ENCODE measurements at places on chromosomes 7 and 10.

- DNase-seq = no peak
Measured at GRCh38 chr7:98252425-98253054, 508 bp upstream of the TECPR1 start.

- DNase-seq = no peak
Measured at GRCh38 chr10:128018691-128019090, 107.5 kb downstream of the MKI67 start.

DNA sequence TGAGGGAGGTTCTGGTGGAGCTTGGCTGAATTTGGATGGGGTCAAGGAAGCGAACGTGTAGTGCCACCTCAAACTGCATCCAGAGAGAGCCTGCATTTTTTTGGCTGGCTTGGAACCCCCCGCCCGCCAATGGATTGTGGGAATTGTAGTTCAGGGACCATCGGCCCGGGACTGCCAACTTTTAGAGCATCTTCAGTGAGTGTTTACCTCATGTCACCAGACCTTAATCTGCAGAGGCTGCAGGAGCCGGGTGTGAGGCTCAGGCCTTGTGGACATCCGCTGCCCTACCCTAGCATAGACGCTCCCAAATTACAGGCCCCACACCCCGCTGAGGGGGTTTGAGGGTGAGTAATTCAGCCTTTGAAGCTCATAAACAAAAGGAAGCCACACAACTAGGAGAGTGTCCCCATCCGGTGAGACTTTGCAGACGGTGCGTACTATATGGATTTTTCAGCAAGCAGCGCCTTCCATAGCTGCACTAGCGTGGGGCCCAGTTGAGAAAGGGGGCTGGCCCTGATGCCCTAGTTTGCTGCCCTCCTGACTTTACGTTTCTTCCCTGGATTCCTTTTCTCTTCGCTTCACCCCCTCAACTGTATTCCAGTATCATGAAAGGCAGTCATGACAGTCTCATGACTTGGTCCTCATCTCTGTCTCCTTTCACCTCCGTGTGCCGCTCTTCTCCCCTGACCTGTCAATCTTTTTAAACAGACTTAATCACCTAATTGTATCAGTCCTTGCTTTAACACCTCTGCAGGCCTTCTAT lies 717 bp downstream of the CNPY4 start:
- DNase-seq = no peak

DNA sequence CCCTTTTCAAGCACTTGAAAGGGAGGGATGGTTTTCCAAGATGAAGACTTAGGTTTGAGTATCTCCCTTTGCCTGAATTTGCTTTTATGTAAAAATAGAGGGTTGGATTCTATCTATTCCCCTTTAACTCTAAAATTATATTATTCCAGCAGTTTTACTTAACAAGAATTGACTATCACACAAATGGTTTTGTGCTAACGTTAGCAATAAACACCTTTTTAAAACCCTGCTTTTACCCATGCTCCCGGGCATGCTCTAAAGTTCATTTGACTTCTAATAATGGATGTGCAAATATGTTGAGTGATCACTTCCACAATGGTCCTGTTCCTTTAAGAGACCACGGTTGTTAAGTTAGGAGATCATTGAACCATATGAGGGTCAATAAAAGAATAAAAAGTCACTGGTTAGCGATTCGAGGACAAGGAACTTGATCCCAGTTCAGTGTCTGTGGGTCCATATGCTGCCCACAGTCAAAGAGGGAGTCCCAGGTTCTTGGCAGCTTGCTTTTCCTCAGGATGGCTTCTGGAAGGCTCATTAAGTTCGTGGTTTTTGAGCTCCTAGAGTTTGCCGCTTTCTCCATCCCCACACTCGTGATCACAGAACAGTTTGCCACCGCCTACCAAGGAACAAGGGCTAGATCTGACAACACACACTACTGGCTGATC lies at the start of gene TMEM236:
Gene TMEM236, plus strand, starts transcription at position 421 of the 665 bp plus-strand sequence. Its CDS starts 95 bp downstream, at position 516.
- no peak for DNase-seq

GRCh38 chr10:95247200-95247880 lies 43.5 kb downstream of the PDLIM1 start:
- DNase-seq = no peak

GRCh38 chr7:115933471-115933870 lies 97.1 kb downstream of the TFEC start:
- DNase-seq = no peak

DNA sequence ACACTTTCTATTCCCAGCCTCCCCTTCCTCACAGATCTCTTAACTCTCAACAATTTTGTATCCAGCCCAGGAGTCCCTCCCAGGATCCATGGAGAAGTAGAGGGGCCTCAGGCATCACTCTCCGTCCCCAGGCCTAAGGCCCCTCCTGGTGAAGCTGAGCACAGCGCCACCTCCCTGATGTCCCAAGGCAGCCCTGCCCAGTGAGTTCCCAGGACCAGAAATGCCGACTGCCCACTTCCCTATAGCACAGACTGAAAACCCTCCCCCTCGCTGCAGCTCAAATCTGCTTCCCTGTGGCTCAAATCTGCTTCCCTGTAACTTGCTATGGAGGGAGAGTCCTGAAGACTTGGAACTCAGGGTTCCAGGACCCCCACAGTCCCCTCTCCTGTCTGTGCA lies 35.6 kb downstream of the YKT6 start:
- no peak for DNase-seq

DNA sequence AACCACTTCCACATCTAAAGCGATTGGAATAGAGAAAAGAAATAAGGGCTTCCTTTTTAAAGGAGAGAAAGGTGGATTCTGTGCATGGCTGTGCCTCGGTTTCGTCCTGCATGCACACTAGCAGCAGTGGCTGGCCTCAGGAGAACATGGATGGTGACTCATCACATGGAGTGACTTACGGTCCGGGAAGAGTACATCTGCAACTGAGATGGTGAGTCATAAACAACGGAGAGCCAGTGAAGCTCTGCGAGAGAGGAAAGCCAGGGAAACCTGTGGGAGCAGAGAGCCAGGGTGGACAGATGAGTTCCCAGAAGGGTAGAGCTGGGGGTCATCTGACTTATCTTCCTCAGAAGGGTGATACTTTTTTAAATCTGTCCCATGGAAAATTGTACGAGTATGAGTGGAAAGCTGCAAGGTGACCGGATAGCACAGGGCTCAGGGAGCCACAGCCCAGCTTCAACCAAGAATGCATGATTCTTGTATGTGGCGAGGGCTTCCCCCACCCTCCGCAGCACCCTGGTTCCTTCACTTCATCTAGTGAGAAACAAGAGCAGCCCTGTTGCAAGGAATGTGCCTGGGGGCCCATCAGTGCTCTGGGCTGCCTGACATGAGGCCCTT lies 259.1 kb downstream of the KLF6 start:
- DNase-seq = no peak

DNA sequence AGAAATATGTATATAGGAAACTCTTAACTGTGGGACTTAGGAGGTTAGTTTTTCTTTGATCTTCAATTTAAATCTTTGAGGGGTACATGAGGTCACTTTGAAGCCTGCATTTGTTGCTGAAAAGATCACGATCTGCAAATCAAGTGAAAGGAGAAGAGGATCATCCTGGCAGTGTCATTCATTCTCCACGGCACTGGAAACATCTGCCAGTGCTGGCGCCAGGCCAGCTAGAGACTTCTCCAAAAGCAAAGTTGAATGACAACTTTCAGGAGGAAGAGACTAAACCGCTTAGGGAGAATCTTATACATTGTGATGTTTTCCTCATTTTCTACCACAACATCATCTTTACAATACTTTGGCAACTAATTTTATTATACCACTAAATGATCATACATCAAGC lies 42.5 kb downstream of the MRC1 start:
- DNase-seq = no peak

- no peak for DNase-seq
Measured at GRCh38 chr7:150942001-150942590, 36.0 kb downstream of the KCNH2 start.

DNA sequence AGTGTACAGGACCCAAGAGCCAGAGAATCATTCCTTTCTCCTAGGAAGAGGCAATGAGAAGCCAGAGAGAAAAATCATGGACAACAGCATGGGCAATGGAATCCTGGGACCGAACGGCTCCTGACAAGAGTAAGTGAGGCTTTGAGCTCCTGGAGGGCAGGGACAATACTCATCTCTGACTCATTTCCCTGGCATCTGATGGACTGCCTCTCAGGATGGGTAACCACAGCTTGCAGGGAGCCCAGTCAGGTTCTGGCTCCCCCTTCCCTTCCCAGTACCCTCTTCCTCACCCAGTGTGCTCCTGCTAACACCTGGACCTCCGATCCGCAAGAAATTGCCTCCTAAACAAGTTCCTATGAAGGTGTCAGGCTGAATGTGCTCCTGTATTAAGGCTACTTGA lies 51.2 kb upstream of the SORCS3 start:
- no peak for DNase-seq

- DNase-seq = no peak
Measured at GRCh38 chr10:61847087-61847486, 54.4 kb upstream of the ARID5B start.

- no peak for DNase-seq
Measured at GRCh38 chr7:2668401-2668800, 19.6 kb upstream of the AMZ1 start.

GRCh38 chr10:90313576-90314325 lies 544.1 kb downstream of the HTR7 start:
- DNase-seq = no peak

- DNase-seq = no peak
Measured at GRCh38 chr10:101380353-101381017, 26.5 kb downstream of the BTRC start.

GRCh38 chr10:42888504-42889095 lies 106.0 kb downstream of the BMS1 start:
- DNase-seq = no peak

GRCh38 chr10:1570416-1571051 lies 166.8 kb downstream of the ADARB2 start:
- no peak for DNase-seq

DNA sequence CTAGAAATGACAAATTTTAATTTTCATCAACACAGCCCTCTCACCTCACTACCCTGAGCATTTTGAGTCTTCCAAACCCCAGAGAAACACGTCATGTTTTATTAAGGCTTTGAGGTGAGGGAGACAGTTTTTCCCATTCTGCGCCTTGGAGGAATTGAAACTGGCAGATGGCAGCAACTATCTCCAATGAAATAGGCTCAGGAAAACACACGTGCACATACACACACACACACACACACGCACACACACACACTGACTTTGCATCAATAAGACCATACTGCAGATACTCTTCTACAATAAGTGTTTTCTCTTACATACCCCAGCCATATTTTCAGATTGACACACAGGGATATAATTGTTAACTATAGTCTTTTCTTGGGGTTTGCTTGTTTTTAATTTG lies 3.2 kb upstream of the SFTPA2 start:
- DNase-seq = no peak

DNA sequence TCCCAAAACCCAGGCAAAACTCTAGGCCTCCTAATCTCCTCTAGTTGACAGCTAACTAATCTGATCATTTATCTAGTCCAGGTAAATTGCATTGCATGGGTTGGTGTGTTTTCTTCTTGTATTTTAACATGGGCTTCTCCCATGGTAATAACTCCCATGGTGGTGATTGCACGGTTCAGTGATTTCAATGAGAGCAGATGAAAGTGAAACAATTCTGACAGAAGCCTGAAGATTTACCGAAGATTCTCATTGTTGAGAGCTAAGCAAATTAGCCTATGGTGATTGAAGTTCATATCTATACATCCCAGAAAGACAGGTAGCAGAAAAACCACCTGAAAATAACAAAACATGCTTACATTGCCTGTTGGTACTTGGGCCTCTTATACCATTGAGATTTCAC lies 26.6 kb upstream of the LIPN start:
- no peak for DNase-seq

GRCh38 chr7:17152721-17153120 lies 145.7 kb upstream of the AHR start:
- DNase-seq = no peak

DNA sequence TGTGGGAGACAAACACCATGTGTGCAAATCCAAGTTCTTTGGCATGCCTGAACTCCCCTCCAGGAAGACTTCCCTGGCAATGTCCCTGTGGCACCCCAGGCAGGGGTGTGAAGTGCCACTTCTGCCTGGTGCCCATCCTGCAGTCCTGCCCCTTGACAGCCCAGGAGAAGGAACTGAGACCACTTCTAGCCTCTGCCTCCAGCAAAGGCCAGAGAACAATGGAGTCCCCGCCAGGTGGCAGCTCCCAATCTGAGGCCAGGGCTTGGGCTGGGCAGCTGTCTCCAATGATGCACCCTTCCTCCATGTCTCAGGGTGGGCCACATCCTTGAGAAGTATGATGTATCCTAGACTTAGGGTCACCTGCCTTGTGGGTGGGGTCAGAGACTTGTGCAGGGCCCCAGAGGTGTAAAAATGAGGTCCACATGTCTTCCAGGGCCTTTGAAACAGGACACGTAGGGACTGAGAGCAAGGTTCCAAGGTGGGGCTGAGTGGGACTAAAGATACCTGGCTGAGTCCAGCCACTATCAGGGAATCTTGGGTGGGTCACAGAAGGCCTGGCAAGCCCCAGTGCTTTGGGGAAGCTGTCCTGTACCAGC lies 5.5 kb downstream of the FXYD4 start:
- DNase-seq = no peak

- no peak for DNase-seq
Measured at GRCh38 chr7:41536122-41536872, 166.6 kb downstream of the INHBA start.

DNA sequence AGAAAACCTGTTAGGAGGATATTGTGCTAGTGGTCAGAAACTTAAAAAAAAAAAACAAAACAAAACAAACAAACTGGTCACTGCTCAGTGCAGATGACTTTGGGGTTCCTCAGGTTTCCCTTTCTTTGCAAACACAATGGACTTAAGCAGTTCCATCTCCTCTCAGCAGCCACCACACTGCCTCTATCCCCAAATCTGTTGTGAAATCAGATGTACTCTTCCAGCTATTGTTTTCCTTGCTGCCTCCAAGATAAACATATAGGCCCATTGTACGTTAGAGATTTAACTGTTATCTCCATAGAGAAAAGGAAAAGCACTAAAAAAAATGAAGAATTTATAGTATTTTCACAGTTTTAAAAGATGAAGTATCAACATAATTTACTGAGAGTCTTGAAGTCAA lies 147.1 kb downstream of the MPP7 start:
- DNase-seq = no peak

- no peak for DNase-seq
Measured at GRCh38 chr10:47296156-47296894, 3.7 kb upstream of the GDF10 start.

DNA sequence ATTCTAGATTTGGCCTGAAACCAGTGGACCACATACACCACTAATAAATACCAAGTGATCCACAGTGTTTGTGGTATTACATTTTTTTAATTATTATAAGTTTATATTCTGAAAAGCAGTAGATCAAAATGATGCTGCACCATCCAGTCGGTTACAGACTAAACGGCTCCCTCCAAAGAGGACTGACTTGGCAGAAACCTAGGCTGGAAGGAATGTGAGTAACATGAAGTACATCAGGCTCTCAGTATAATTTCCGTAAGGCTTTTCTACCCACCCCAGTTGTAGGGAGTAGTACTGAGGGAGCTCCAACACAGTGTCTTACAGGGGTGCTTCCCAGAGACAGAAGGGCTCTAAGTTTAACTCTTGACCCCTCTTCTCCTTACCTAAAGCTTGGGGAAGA lies 119.5 kb downstream of the TRRAP start:
- DNase-seq = no peak

- DNase-seq = no peak
Measured at GRCh38 chr10:61170594-61170993, 226.6 kb upstream of the RHOBTB1 start.
